ENCODE measurements at places on chromosomes 7 and 10.

- DNase-seq, result no peak
Measured at GRCh38 chr10:17112566-17112965, 17.0 kb downstream of the CUBN start.

DNA sequence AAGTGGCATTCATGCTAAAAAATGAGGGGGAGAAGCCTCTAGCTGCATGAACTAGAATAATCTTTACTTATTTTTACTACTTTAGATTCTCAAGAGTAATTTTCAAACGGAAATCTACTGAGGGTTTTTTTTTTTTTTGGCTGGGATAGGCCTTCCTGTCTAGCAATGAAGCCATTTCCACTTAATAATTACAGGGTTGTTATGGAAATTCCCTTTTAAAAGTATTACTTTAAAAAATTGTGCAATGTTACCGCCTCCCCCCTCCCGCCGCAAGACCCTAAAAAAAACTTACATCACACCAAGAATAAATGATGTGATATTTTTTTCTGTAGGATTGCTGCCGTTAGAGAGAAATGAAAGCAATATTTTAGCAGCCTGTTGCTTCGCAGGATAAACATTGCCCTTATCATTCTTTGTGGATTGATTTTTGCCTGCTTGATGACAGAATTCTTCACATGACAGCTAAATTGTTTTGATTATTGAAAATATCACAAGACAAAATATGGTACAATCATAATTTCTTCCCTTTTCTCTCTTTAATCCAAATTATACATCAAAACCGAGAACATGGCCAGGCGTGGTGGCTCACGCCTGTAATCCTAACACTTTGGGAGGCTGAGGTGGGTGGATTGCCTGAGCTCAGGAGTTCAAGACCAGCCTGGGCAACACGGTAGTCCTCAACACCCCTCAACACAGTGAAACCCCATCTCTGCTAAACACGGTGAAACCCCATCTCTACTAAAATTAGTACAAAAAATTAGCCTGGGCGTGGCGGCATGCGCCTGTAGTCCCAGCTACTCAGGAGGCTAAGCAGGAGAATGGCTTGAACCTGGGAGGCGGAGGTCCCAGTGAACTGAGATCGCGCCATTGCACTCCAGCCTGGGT, 32.8 kb downstream of the ARL4A start:
- peak; percentile 76 for DNase-seq

DNA sequence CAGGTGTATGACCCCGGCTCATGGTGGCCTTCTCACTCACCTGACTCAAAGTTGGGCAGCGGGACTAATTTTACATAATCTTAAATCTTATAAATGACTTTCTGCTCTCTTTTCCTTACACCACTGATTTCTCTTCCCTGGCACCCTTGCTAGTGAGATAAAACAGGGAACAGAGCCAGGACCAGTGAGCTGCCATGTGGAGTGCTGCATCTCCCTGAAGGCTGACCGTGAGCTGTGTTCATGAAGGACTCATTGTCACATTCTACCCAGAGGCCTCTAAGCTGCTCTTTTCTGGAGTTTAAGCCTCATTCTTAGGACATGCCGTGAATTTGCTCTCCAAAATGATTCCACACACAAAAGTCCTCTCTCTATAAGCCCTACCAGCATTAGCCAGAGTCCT, 762.3 kb downstream of the AUTS2 start:
- no peak for DNase-seq

GRCh38 chr7:90642978-90643377, 46.9 kb downstream of the CDK14 start:
- no peak for DNase-seq
